ENCODE measurements at places on chromosomes 11 and 22.

DNA sequence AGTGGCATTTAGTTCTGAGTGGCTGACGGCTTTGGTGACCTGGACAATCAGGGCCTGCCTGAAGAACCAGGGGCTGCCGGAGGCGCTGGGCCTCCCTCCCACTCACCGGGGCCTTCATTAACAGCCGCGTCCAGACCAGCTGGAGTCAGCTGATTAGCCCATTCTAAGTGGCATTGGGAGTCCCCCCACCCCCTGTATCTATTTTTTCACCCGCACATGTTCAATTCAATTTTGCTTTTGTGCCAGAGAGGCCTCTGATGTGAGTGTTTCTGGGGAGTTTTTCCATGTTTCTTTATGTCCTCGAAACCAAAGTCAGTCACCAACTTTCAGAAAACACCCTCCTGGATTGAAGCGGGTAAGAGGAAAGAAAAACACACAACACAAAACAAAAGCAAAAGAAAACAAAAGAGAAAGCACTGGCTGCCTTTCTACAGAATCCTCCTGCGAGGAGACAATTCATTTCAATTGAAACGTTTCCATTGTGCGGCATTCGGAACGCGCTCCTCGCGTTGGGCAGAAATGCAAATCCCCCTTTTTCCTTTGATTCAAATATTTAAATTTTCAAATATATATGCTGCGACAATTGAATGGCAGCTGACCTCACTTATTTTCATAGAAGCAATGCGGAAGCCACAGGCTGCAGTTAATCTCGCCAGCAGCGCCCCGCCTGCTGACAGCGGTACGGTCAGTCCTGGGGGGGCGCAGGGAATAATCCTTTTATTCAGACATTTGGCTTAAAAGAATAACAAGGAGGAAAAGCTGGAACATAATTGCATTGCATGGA lies 17.7 kb downstream of the CDKN1C start:
- DNase-seq = no peak

DNA sequence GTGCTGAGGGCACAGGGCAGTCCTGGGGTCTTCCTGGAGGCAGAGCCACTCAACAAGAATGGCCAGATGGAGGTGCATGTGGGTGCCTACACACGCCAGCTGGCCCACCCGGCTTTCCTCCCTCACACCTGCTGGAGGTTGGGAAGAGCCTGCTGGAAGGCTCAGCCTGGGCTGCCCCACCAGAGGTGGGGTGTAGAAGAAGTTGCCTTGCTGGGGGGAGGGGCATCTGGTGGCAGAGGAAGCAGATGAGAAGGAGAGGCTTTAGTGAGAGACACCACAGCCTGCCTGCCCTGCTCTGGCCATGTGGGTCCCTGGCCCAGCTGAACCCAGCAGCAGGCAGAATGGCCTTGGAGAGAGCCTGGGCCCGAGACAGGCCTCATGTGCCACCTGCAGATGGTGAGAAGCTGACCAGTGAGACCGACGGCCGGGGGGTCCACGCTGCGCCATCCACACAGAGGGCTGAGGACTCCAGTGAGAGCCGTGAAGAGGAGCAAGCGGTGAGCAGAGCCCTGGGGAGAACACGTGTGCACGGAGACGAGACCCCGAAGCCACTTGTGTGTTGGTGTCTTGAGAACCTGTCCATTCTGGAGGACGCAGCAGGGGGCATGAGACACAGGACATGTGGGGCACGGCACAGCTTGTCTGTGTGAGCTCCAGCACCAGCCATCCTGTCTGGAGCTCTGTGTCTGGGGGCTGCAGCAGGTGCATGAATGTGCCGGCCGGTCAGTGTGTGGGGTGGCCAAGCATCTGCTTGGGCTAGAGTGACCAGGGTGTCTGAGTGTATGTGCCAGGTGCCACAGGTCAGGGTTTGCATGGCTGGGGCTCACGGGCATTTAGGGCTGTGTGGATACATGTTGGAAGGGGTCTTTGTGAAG lies 2.7 kb downstream of the B4GALNT4 start:
- DNase-seq = no peak

GRCh38 chr11:48054994-48055291 lies 74.6 kb downstream of the PTPRJ start:
- no peak for DNase-seq

- no peak for DNase-seq
These were observed 318.7 kb downstream of the BUD13 start for GRCh38 chr11:116454020-116454645.

DNA sequence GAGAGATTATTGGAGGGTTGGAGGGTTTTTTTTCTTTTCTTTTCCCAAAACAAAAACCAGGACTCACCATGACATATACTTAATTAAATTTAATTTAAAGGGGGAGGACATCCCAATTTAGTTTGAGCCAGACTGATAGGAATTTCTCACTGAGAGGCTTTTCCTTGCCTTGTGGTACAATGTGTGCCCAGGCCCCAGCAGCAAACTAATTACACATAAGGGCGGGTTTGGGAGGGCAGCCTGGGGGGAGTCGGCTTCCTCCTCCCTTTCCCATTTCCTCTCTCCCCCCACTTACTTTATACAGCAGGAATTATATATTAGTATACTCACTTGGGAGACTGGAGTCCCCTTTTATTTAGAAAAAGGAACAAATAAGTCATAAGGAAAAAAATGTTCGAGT lies 2.9 kb downstream of the TEAD1 start:
- DNase-seq = no peak

DNA sequence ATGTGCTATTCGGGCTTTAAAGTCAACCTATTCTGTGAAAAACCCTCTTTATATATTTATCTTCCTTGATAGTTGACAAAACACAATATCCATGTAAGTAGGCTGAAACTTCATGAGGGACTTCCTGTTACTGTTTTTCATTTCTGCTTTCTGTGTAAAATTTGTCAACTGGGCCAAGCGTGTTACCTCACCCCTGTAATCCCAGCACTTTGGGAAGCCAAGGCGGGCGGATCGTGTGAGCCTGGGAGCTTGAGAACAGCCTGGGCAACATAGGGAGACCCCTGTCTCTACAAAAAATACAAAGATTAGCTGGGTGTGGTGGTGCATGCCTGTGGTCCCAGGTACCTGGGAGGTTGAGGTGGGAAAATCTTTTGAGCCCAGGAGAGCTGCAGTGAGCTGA lies 66.5 kb upstream of the SLC25A18 start:
- DNase-seq = no peak

DNA sequence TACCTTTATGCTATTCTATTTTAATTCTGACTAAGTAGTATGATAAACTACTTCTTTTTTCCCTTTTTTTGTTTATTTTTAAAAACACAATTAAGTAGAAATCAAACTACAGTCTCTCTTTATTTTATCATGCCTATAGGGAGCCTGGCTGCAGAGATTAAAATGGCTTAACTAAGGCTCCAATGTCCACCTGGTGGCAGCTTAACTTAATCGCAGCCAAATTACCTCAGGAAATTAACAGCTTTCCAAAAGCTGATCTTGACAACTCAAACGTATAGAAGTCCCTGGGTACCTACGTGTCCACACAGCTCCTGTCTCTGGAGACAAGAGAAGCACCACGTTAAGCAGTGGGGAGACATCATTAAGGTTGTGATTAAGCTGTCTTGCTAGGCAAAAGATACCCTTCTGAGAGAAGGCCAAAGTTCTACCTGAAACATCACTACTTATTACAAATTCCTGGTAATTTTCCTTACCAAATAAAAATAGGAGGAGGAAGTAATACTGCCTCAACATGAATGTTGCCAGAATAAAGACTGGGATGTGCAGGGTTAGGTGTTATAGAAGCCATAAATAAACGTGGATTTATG lies 63.2 kb upstream of the SNX19 start:
- peak; percentile 37 for DNase-seq

DNA sequence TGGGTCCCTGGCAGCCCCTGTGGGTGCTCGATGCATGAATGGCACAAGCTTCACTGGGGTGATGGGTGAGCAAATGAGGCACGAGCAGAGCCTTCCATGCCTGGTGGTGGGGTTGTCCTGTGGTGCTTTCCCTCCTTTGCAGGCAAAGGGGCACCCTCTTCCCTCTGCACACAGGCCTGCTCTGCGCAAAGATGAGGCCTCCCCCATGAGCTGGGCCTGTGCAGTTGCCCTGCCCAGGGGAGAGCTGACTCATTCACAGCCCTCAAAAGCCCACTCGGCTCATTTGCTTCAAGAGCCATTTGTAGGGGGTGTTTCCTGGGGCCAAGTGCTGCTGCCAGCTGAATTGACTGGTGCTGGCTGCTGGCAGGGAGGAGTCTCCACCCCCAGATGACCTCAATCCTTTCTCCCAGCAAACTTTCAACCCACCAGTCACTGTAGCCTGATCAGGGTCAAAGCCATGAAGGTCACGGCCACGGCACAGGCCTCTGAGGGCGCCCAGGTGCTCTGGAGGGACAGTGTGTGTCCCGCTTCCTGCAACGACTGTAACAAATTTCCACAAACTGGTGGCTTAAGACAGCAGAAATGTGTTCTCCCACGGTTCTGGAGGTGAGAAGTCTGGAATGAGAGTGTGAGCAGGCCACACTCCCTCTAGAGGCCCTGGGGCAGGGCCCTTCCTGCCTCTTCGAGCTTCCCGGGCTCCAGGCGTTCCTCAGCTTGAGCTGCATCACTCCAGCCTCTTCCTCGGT lies 48.8 kb upstream of the ANO1 start:
- DNase-seq = no peak

GRCh38 chr11:15955595-15955994 lies 400.8 kb downstream of the SOX6 start:
- DNase-seq = no peak

GRCh38 chr22:29482253-29482652 lies 2.2 kb downstream of the NEFH start:
- DNase-seq = no peak

- DNase-seq = no peak
These were observed 87.9 kb upstream of the SPON1 start for GRCh38 chr11:13874597-13874996.

GRCh38 chr22:19784384-19785175 lies 24.0 kb downstream of the TBX1 start:
- no peak for DNase-seq

DNA sequence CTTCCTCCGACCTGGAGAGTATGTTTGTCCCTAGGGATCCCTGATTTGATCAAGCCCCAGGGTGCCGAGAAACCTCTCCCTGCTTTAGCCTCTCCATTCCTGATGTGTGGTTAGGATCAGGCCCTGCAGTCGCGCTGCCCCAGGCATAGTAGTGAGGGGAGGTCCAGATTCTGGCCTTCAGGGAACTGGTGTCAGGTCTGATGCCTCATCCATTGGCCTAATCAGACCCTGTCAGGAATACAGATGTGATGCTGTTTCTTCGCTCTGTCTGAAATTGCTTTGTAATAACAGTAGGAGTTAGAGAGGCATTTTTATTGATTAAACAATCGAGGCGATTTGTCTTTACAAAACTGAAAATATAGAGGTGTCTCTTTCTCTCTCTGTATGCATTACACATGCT lies 75.2 kb downstream of the GRIK4 start:
- no peak for DNase-seq

Measured in AG08395 (cell line).